Activated naive CD8-positive, alpha-beta T cell treated with anti-CD3 and anti-CD28 coated beads, Interleukin-2, amount 50 U/mL, for 24 hours (primary cell): ENCODE measurements at places on chromosomes 11 and 22.
A peak's percentile ranks its signal among the peaks of the same experiment; 100 is the strongest.

DNA sequence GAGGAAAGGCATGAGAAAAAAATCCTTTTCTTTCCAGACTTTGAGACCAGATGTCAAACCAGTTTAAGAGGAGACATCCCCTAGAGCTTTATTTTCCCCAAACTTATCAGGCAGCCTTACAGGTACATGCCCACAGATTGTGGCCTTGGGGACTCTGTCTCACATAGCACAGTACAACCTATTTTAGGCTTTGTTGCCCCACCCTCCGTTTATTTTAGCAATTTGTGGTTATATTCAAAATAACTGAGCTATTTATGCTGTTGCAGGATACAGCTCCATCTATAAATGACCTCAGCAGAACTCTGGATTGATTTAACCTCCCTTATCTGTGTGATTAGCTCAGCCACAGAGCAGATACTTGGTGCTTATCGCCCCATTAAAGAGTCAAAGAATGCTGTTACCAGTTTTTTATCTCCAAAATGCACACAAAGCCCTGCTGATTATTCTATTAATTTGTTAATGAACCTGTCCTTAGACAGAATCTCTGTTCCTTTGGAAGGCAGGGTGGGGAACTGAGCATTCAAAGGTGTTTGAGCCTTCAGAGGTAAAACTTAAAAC is 525.2 kb downstream of the OPCML start:
- H3K36me3 ChIP-seq, result no peaks in the 10 kb centered on the region
- no peak for DNase-seq
- H3K4me1 ChIP-seq, result no peaks in the 10 kb centered on the region
- H3K4me3 ChIP-seq, result no peak overlapping the region
- H3K27ac ChIP-seq, result no peak overlapping the region
- H3K27me3 ChIP-seq, result no peaks in the 10 kb centered on the region

- no peaks in the 10 kb centered on the region for H3K36me3 ChIP-seq
- H3K4me1 ChIP-seq, result peaks cover 9% of the 10 kb centered on the region
- peaks cover 5% of the 10 kb centered on the region for H3K27me3 ChIP-seq
- peak; percentile 36 for DNase-seq
- H3K27ac ChIP-seq, result no peak overlapping the region
- H3K4me3 ChIP-seq, result no peak overlapping the region
These were observed 68.9 kb upstream of the KCNQ1OT1 start for GRCh38 chr11:2768471-2769408.

- no peaks in the 10 kb centered on the region for H3K27me3 ChIP-seq
- peaks cover 19% of the 10 kb centered on the region for H3K4me1 ChIP-seq
- peaks cover 7% of the 10 kb centered on the region for H3K36me3 ChIP-seq
- DNase-seq, result peak; percentile 54
These were observed 43.2 kb downstream of the PANX1 start for GRCh38 chr11:94171693-94172440.

- no peak overlapping the region for H3K4me3 ChIP-seq
- peaks cover 2% of the 10 kb centered on the region for H3K4me1 ChIP-seq
- no peak overlapping the region for H3K27ac ChIP-seq
- H3K36me3 ChIP-seq, result no peaks in the 10 kb centered on the region
- no peaks in the 10 kb centered on the region for H3K27me3 ChIP-seq
- DNase-seq, result peak; percentile 55
These were observed 6.0 kb upstream of the ACR start for GRCh38 chr22:50731811-50732624.

DNA sequence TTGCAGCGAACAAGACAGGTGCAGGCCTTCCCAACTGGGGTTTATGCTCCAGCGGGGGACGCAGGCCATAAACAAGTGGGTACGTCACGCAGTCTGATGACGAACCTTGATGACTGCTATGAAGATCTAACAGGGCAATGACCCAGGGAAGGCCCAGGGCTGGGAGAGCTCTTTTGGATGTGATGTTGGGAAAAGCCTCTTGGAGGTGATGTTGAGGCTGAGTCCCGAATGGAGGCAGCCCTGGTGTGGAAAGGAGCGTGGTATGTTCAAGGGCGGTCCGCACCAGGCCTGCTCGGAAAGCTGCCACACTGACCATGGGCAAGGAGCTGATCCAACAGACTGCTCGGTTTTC is 5.8 kb downstream of the FADS2 start:
- H3K4me3 ChIP-seq, result no peak overlapping the region
- no peak for DNase-seq
- no peaks in the 10 kb centered on the region for H3K36me3 ChIP-seq
- peak overlapping the region; percentile 60 for H3K27ac ChIP-seq
- H3K4me1 ChIP-seq, result peaks cover 32% of the 10 kb centered on the region

GRCh38 chr11:4044976-4045646 is 49.5 kb upstream of the RRM1 start:
- H3K27ac ChIP-seq, result no peak overlapping the region
- H3K4me3 ChIP-seq, result no peak overlapping the region
- peaks cover 32% of the 10 kb centered on the region for H3K4me1 ChIP-seq
- no peaks in the 10 kb centered on the region for H3K27me3 ChIP-seq
- no peaks in the 10 kb centered on the region for H3K36me3 ChIP-seq

DNA sequence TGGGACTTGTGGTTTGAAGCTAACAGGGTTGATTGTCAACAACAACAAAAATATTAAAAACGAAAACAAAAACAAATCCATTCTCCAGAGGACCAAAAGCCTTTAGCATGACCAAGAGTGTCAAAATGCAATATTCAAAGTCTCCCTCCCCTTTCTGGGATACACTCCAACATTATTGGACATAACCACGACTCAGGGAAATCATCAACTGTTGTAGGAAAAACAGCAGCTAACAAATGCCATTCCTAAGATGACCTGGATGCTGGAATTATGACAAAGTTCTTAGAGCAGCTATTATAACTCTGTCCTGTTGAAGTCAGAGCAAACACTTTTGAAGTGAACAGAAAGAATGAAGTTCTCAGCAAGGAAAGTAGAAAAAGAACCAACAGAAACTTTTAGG is 143.0 kb downstream of the TMEM135 start:
- peaks cover 40% of the 10 kb centered on the region for H3K36me3 ChIP-seq
- H3K27ac ChIP-seq, result no peak overlapping the region
- no peak for DNase-seq
- H3K4me1 ChIP-seq, result no peaks in the 10 kb centered on the region

GRCh38 chr22:23613193-23613972 is 18.7 kb downstream of the DRICH1 start:
- H3K36me3 ChIP-seq, result no peaks in the 10 kb centered on the region
- no peak overlapping the region for H3K4me3 ChIP-seq
- H3K27me3 ChIP-seq, result no peaks in the 10 kb centered on the region
- H3K27ac ChIP-seq, result no peak overlapping the region

- H3K27me3 ChIP-seq, result no peaks in the 10 kb centered on the region
- H3K27ac ChIP-seq, result no peak overlapping the region
- DNase-seq, result no peak
- H3K36me3 ChIP-seq, result no peaks in the 10 kb centered on the region
- no peak overlapping the region for H3K4me3 ChIP-seq
These were observed 10.8 kb downstream of the NPTXR start for GRCh38 chr22:38833061-38833460.

DNA sequence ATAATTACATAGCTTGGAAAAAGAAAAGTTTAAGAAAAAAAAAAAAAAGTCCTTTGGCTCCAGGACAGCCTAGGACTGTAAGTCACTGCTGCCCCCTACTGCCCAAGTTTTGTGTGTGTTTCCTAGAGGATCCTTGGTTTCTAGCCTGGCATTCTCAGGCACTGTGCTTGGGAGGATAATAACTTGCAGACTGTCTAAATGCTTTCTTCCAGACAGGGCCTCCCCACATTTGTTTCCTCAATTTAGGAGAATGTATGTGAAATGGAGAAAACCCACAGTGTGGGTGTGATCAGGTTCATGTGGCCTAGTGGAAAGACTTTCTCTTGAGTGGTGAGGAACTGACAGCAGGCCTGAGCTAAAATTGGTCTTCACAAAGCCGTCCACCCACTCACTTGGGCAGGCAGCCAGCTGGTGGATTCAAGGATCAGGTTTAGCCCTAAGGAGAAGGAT is 191.0 kb downstream of the NAV2 start:
- no peaks in the 10 kb centered on the region for H3K4me1 ChIP-seq
- H3K36me3 ChIP-seq, result no peaks in the 10 kb centered on the region
- H3K27ac ChIP-seq, result no peak overlapping the region
- DNase-seq, result peak; percentile 66
- no peaks in the 10 kb centered on the region for H3K27me3 ChIP-seq
- no peak overlapping the region for H3K4me3 ChIP-seq

- H3K4me3 ChIP-seq, result no peak within 1 kb of the TSS
- no peaks in the 10 kb centered on the region for H3K36me3 ChIP-seq
- H3K27ac ChIP-seq, result no peak within 1 kb of the TSS
These were observed at the start of gene SCGB2A2 for GRCh38 chr11:62269654-62270278. TSS of gene SCGB2A2 (plus strand) at chr11:62270158. CDS start at chr11:62270217, 59 bp downstream.

DNA sequence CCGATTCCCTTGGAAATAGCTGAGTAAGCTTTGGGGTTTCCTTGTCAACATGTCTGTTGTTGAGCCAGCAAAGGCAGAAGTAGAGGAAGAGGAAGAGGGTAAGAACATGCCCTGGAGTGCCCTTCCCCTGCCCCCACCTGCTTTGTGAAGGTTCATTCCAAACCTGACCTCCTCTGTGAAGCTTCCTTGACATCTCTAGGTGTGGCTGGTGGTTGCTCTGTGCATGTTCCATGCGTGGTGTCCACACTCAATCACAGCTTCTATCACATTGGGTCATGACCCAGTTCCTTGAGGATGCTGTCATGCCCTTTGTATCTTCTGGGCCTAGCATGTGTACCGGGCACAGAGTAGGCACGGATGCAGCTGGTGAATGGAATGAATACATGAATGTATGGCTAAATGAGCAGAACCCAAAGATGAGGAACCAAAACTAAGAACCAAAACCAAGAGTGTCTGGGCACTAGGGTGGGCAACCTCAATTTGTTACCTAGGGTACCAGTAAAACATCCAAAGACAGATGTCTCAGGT is 23.7 kb upstream of the FXYD6 start:
- no peak overlapping the region for H3K27ac ChIP-seq
- H3K4me3 ChIP-seq, result no peak overlapping the region

DNA sequence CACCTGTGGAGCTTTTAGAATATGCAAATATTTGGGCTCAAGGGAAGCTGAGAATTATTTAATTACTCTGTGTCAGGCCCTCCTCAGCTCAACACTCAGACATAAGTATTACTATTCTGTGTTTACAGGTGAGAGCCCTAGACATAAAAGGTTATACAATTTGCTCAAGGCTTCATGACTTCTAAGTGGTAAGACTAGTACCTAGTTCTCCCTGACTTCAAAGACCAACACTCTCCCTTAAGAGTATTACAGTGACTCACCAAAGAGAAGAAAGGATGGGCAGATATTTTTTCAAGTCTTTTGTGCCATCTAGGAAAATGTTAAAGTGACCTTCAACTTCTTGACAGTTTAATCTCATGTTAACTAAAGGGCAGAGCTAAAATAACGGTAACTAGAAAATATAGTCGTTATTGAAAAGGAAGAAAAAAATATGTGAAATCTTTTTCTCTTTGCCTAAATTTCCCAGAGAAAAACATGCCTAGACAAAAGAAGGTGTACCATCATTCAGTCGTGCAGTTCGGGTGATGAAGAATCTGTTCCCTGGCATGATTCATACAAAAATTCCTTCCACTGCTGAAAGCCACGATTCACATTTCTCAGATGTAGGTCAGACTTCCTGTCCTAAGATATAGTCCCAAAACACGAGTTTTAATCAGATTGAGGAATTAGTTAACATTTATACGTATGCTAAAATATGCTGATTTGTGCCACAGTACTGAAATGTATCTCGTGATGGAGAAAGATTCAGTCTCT is 849.1 kb upstream of the API5 start:
- no peaks in the 10 kb centered on the region for H3K27me3 ChIP-seq
- no peak for DNase-seq
- H3K27ac ChIP-seq, result no peak overlapping the region
- no peak overlapping the region for H3K4me3 ChIP-seq
- H3K4me1 ChIP-seq, result no peaks in the 10 kb centered on the region

- no peak overlapping the region for H3K27ac ChIP-seq
- H3K27me3 ChIP-seq, result peaks cover 1% of the 10 kb centered on the region
- no peaks in the 10 kb centered on the region for H3K36me3 ChIP-seq
These were observed 50.4 kb downstream of the TENM4 start for GRCh38 chr11:79390477-79390876.

DNA sequence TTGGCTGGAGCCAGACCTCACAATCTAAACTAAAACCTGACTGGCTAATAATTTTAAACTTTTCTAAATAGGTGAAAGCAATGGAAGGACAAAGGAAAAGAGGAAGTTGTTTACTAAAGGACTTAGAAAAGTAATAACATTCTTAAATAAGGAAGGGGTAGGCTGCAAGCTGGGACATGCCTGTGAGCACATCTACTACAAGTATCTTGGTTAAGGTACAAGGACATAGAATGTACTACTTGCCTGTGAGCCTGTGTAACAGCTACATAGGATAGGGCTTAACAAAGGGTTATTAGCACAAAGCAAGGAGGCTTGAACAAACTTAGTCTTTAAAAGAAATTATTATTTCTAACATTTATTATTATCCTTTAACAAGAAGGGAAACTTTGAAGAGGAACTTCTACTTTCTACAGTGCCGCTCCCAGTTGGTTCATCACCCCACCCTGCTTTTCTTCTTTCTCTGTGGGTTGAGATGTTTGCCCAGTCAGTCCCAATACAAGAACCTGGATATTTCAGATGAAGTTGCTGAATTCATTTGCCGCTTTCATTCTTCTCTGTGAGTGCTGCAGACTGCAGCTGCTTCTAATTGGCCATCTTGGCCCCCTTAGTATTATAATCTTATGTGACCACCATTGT is 87.5 kb downstream of the PRMT3 start:
- H3K36me3 ChIP-seq, result peaks cover 68% of the 10 kb centered on the region
- H3K27me3 ChIP-seq, result no peaks in the 10 kb centered on the region
- H3K4me3 ChIP-seq, result no peak overlapping the region
- no peak overlapping the region for H3K27ac ChIP-seq
- no peak for DNase-seq
- H3K4me1 ChIP-seq, result peaks cover 15% of the 10 kb centered on the region

- DNase-seq, result no peak
- H3K27ac ChIP-seq, result no peak overlapping the region
- no peaks in the 10 kb centered on the region for H3K36me3 ChIP-seq
- peaks cover 34% of the 10 kb centered on the region for H3K27me3 ChIP-seq
- H3K4me1 ChIP-seq, result peaks cover 15% of the 10 kb centered on the region
- no peak overlapping the region for H3K4me3 ChIP-seq
These were observed 8.0 kb upstream of the CAVIN3 start for GRCh38 chr11:6328321-6328720.

- no peak overlapping the region for H3K27ac ChIP-seq
- H3K4me3 ChIP-seq, result no peak overlapping the region
- DNase-seq, result no peak
These were observed 462.9 kb downstream of the RAB38 start for GRCh38 chr11:87712391-87712790.

DNA sequence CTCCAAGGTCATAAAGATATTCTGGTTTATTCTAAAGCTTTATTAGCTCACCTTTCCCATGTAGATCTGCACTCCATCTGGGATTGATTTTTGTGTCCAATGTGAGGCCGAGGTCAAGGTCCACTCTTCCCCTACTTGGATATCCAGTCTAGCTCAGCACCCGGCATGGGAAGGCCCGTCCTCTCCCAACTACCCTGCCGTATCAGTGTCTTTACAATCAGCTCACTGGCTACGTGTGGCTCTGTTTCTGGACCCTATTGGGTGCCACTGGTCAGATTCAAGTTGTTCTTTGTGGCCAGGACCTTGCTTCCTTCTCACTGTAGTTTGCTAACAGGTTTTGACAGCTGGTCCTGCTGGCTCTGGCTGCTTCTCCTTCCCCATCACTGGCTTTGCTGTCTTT is 30.9 kb downstream of the KCNQ1OT1 start:
- no peak overlapping the region for H3K4me3 ChIP-seq
- H3K27me3 ChIP-seq, result no peaks in the 10 kb centered on the region
- no peaks in the 10 kb centered on the region for H3K36me3 ChIP-seq
